Choroid plexus epithelial cell (primary cell): ENCODE measurements at places on chromosomes 3 and 15.
A peak's percentile ranks its signal among the peaks of the same experiment; 100 is the strongest.

DNA sequence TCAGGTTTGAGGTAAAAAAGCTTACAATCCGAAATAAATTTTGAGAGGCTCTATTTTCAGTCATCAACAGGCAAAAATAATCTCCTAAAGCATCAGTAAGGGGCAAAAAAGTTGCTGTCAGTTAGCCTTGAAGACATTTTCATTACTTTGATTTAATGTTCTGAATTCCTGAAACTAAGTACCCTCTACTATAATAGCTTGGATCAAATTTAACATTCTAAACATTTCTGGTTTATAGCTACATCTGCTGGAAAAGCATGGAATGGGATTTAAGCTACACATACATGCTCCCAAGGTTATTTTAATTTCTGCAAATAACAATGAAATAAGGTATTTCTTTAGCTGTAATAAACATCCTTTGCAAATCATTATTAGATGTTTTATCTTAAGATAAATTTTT, 245.4 kb downstream of the ULK4 start:
- peak; percentile 68 for DNase-seq

DNA sequence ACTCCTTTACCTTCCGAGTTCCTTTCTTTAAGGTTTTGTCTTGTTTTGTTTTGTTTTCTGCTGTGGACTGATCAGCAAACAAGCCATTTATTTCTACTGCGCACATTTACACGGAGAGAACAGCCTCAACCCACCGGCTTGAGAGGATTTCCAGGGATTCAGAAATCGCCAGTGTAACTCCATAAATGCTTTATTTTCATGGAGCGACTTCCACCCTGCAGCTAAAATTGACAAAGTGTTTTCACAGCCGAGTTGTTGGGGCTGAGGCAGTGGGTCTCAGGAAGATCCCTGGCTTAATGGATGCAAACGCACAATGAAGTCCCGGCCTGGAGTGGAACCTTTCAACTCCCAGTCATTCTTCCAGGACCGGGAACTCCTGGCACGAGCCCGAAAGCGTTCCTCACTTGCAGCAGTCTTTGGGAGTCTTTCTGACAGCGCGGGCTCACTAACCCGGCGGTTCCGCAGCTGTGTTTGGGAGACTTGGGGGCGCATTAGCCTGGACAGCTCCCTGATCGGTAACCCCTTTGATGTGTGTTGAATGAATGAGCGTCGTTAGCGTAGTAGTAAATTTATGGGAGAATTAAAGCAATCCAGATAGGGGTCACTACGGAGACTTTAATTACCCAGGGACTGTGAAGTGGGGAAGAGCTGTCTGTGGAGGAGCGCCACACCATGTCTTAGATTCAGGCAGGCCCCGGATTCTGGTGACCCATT, 785 bp upstream of the MYRIP start:
- no peak for DNase-seq

GRCh38 chr15:67130166-67130565, 64.8 kb downstream of the SMAD3 start:
- DNase-seq = no peak

GRCh38 chr15:100029868-100030479, 296.7 kb upstream of the LYSMD4 start:
- no peak for DNase-seq

DNA sequence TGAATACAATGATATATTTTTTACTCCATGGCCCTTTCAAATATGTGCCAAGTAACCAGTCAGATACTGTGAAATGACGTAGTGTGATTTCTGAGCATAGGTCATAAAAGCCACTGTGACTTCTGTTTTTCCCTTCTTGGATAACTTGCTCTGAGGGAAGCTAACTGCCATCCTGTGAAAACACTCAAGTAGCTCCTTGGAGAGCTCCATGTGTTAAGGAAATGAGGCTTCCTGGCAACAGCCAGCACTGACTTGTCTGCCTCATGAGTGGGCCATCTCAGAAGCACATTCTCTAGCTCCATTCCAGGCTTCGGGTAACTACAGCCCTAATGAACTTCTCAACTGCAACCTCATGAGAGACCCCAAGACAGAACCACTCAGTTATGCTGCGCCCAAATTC, 9.5 kb upstream of the CCDC80 start:
- peak; percentile 48 for DNase-seq

DNA sequence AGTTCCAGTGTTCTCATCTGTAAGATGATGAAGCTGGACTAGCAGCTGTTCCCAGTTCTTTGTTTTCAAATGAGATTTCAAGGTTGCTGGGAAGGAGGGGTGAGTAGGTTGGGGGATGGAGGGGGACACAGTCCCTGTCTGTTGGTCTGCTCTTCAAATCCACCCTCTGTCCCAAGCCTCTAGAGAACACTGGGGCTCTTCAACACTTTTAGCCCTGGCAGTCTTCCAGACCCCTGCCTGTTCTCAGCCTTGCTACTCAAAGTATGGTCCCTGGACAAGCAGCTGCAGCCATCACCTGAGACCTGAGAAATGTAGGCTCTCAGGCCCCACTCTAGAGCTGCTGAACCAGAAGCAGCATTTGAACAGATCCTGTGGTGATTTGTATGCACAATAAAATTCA, 41.3 kb downstream of the NEK11 start:
- DNase-seq = no peak

GRCh38 chr15:91954292-91954691, 100.8 kb downstream of the SLCO3A1 start:
- no peak for DNase-seq

DNA sequence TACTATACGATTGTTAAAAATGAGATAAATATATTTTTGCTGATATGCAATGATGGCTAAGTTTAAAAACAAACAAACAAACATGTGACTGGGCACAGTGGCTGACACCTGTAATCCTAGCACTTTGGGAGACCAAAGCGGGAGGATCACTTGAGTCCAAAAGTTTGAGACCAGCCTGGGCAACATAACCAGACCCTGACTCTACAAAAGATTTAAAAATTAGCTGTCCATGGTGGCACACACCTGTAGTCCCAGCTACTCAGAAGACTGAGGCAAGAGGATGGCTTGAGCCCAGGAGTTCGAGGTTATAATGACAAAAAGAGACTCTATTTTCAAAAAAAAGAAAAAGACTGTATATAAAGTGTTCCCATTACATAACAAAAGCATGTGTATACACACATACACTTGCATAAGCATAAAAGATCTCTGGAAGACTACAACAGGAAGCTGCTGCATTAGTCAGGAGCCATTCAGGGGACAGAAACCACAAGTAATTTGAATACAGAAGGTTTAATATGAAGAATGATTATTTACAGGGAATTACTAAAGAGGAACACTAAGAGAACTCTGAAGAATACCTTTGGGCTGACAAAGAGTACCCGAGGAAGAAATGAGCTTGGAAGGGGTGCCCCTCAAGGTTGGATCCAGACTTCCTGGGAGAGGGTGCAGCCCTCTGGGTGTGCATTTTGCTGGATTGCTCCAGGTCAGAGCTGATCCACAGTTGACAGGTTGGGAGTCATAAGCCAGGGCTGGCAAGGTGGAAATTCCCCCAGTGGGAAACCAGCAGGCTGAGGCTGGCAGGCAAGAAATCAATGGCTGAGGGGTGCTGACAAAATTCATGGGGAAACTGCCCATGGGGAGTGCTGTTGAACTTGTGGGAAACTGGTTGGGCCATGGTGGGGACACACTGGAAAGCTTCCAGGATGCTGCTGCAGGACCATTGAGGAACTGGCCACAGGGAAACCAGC, 9.3 kb upstream of the TM4SF18 start:
- peak; percentile 85 for DNase-seq

- DNase-seq = no peak
These were observed 11.9 kb downstream of the RTP3 start for GRCh38 chr3:46509661-46510187.

- DNase-seq = peak; percentile 75
These were observed 13.2 kb downstream of the IL1RAP start for GRCh38 chr3:190526787-190527762.

DNA sequence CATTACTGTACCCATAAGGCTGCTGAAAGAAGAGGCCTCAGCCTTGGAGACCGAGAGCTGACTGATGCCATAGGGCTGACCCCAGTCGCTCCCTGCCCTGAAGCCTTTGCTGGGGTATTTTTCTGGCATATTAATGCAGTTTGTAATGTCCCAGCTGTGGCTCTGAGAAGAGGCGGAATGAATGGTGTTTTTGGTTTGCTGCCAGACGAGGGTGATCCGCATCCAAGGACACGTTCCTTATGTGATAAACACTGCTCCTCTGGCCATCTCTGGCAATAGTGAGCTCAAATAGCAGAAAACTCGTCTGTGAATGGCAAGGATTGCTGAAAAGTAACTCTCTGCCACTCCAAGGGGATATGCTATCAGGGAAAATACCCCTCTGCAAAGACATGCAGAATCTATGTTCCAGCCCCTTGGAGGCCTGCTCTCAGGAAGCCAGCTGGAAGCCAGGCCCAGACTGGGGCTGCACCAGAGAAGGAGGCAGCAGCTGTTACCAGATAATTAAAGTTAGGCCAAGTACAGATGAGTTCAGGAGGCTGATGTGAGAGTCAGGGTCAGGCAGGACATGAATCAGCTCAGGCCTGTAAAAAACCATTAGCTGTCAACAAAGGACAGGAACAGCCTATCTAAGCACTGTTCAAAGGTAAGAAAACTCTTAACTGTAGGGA, 28.9 kb upstream of the KLHL6 start:
- peak; percentile 62 for DNase-seq

DNA sequence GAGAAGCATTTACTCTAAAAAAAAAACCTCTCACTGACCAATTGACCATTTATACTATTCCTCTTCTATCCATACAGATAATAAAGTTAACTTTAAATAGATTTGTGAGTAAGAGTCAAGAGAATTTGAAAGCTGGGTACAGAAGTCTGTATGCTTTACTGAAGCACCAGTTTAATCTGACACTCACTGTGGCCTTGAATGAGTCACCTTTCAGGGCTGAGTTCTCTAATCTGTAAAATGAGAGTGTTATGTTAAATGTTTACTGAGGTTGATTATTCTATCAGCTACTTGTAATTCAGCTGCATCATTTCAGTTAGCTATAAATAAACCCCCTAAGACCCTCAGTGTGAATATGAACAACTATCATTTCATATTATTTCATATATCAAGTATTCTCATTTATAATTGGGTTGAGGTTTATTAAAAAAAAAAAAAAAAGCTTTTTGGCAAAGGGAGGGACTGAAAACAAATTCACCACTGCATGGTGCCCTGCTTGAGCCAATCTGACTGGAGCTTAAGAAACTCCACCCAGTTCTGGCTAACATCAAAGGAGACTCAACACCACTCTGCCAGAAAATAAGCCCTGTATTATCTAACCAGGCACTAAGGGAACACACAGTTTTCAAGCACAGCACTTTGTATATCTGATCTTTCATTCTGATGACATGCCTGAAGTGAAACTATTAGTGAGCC, 2.8 kb downstream of the MAP4 start:
- peak; percentile 81 for DNase-seq

DNA sequence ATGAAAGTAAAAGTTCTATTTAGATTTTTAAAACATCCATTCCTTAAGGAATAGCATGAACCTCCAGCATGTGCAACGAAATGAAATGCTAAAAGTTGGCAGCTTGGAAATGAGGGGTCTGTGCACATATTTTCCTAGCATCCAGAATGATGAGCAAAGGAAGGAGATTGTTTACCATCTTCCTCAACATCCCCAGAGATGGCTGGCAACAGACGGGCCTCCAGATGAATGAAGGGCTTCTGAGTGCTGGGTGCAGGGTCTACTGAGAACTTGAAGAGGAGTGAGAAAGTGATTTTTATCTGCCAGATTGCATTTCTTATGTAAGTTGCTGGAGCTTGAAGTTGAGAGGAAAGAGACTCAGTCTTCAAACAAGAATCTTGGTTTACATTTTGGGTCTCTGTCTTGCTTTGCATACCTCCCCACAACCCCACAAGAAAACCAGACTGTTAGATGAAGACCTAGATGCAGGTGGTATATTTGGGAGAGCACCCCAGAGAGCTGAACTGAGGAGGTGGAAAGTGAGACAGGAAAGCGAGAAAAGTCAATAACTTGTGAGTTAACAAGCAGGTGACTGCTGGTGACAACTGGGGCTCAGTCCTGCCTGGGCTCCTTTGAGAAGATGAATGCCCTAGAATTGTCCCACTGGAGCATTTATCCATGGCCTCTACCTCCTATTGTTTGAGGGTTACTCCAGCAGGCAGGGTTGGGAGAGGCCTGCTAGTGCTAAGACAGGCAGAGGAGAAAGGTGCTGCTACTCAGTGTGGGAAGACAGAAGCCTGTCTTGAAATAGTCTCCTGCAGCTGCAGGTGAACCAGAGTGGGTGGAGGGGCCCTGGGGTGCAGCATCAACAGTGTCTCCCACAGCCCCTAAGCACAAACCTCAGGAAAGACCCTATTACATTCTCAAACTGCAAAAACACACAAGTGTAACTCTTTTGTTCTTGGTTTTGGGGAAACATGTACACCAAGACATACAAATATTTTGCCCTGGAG, 10.5 kb upstream of the CCK start:
- no peak for DNase-seq

DNA sequence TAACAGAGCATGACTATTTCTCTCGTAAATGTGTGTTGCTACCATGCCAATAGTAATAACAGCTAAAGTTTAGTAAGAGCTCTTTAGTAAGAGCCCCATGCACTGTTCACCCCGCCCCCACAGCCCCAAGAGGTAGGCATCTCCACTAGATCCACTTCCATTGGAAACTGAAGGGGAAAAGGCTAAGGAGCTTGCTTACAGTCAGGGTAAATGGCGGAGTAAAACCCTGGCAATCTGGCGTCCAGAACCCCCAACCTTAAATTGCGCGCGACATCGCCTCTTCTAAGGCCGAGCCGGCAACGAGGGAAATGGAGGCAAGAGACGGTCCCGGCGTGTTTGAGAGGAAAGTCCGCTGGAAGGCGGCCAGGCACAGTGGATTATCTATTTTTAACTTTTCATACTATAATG, 654 bp upstream of the C3orf38 start:
- no peak for DNase-seq

GRCh38 chr3:195809796-195810454, 1.8 kb downstream of the MUC4 start:
- peak; percentile 38 for DNase-seq

GRCh38 chr15:96774216-96774615, 443.7 kb downstream of the NR2F2 start:
- no peak for DNase-seq

DNA sequence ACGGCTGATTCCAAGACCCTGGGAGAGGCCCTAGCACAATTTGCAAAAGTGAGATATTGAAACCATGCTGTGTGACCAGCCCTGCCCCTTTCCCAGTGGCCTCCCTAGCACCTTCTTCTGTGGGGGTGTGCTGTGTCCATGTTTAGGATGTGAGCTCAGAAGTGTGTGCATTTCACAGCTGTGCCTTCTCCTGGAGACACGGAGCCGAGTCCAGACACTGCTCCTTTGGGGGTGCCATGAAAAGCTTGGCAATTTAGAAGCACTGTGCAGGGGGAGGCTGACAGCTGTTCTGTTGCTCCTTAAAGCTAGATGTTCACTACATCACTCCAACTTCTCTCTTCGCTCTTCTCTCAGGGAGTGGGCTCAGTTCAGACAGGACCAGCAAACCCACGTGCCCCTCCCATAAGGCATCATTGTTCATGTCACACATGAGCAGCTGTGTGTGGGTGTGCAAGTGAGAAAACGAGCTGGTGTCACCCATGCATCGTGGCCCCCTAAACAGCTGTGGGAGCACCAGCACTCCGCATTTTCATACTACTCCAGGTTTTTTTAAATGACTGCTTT, 492.6 kb downstream of the GABRG3 start:
- no peak for DNase-seq
